Left ventricle myocardium inferior (tissue), 1 donor: ENCODE measurements at places on chromosomes 3 and 15. TPM values are rescaled to one million over a fixed set of nuclear protein-coding genes. Genes with fewer than 3 reads are reported as not detected.
A peak's percentile ranks its signal among the peaks of the same experiment; 100 is the strongest.

The ZBBX gene
- not detected for total RNA-seq

GRCh38 chr15:87155771-87156170 is 1076.1 kb downstream of the AGBL1 start:
- no peak for DNase-seq

The GOLGA8O gene
- 1.2 TPM for total RNA-seq

- no peak for DNase-seq
- H3K4me1 ChIP-seq = peaks cover 31% of the 10 kb centered on the region
- no peak overlapping the region for H3K4me3 ChIP-seq
- peaks cover 38% of the 10 kb centered on the region for H3K36me3 ChIP-seq
Observed at GRCh38 chr3:51945031-51945840, 3.1 kb downstream of the PARP3 start.

The CCR1 gene
- total RNA-seq = 2.0 TPM

GRCh38 chr15:70856177-70856883 is 2.4 kb upstream of the LARP6 start:
- peaks cover 4% of the 10 kb centered on the region for H3K36me3 ChIP-seq
- H3K4me3 ChIP-seq = peak overlapping the region; percentile 19
- H3K27me3 ChIP-seq = no peaks in the 10 kb centered on the region
- H3K4me1 ChIP-seq = peaks cover 67% of the 10 kb centered on the region
- H3K27ac ChIP-seq = peak overlapping the region; percentile 95

- no peak overlapping the region for H3K27ac ChIP-seq
- no peaks in the 10 kb centered on the region for H3K36me3 ChIP-seq
- peaks cover 60% of the 10 kb centered on the region for H3K4me1 ChIP-seq
- H3K27me3 ChIP-seq = no peaks in the 10 kb centered on the region
- DNase-seq = no peak
- H3K4me3 ChIP-seq = no peak overlapping the region
Observed at GRCh38 chr15:91936927-91937326, 83.4 kb downstream of the SLCO3A1 start.

DNA sequence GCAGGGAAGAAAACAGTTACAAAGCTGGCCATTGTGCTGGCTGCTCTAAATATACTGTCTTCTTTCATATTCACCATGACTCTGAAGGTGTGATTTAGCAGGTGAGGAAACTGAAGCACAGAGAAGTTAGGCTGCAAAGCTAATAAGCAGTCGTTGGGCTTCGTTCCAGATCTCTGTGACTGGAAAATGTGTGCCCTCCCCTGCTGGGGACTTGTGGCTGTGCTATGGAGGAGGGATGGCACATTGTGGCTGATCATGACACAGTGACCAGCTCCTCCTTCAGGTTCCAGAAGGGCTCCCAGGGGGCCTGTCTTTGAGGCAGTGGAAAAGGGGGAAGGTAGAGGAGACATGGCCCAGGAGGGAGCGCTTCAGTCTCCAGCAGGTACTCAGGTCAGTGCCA is 19.2 kb downstream of the PXK start:
- no peaks in the 10 kb centered on the region for H3K36me3 ChIP-seq
- DNase-seq = no peak
- H3K4me3 ChIP-seq = no peak overlapping the region
- no peak overlapping the region for H3K27ac ChIP-seq

GRCh38 chr3:149723781-149724180 is 28.5 kb downstream of the COMMD2 start:
- H3K4me1 ChIP-seq = no peaks in the 10 kb centered on the region
- no peaks in the 10 kb centered on the region for H3K27me3 ChIP-seq

The ZNF774 gene
- total RNA-seq = 4.7 TPM

The THRB gene
- 32.8 TPM for total RNA-seq

The SYNPR gene
- total RNA-seq = 0.93 TPM

DNA sequence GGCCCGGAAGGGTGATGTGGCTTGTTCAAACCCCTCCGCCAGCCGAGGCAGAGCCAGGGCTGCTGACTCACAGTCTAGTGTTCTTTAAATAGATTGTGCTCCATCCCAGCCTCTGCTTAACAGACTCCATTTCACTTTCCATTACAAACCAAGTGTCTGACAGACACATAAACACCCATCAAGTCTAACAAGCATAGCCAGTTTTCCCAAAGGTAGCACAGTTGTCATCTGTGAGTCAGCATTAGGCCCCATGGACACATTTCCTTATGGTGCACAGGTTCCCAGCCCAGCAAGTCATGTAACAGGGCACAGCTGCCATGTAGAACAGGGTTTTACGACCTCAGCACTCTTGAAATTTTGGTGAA is 109.9 kb upstream of the RAP2B start:
- H3K36me3 ChIP-seq = no peaks in the 10 kb centered on the region
- H3K27me3 ChIP-seq = no peaks in the 10 kb centered on the region

The DLEC1 gene
- 0.08 TPM for total RNA-seq

The GOLGA6B gene
- total RNA-seq = not detected

The SMAD6 gene
- 20.3 TPM for total RNA-seq

The GBE1 gene
- 73.1 TPM for total RNA-seq

GRCh38 chr15:33179874-33180273 is 14.6 kb downstream of the FMN1 start:
- DNase-seq = no peak
- no peak overlapping the region for H3K4me3 ChIP-seq
- no peak overlapping the region for H3K27ac ChIP-seq
- H3K4me1 ChIP-seq = no peaks in the 10 kb centered on the region
- H3K36me3 ChIP-seq = no peaks in the 10 kb centered on the region
- no peaks in the 10 kb centered on the region for H3K27me3 ChIP-seq

The RAB5A gene
- total RNA-seq = 52.0 TPM

DNA sequence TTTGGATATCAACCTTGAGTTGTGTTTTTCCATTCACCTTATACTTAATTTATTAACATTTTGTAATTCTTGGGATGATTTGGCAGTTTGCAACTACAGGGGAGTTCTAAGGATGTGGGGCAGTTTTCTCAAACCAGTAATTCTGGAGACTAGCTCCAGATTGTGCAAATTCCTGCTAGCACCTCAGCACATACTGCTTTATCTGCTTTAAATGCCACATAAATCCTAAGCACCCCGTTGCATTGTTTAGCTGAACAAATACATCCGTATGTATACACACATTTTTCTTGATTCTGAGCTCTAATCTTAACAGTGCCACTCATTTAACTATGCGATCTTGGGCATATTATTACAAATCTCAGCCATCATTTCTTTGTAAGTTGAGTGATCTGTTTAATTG is 16.9 kb upstream of the UTS2B start:
- H3K4me1 ChIP-seq = peaks cover 78% of the 10 kb centered on the region
- no peaks in the 10 kb centered on the region for H3K36me3 ChIP-seq
- no peak overlapping the region for H3K4me3 ChIP-seq
- H3K27ac ChIP-seq = no peak overlapping the region
- no peak for DNase-seq

The GOLGA6A gene
- not detected for total RNA-seq

The LRCH3 gene
- total RNA-seq = 25.8 TPM
